ENCODE measurements at places on chromosomes 6 and 20.

GRCh38 chr6:106250953-106251352 is 74.6 kb downstream of the ATG5 start:
- no peak overlapping the region for H3K4me3 ChIP-seq
- peaks cover 4% of the 10 kb centered on the region for H3K36me3 ChIP-seq
- H3K27me3 ChIP-seq: no peaks in the 10 kb centered on the region
- DNase-seq: no peak
- H3K27ac ChIP-seq: peak overlapping the region; percentile 51
- peaks cover 4% of the 10 kb centered on the region for H3K4me1 ChIP-seq

- peaks cover 2% of the 10 kb centered on the region for H3K36me3 ChIP-seq
- H3K27me3 ChIP-seq: no peaks in the 10 kb centered on the region
- H3K27ac ChIP-seq: no peak overlapping the region
- H3K4me3 ChIP-seq: no peak overlapping the region
- no peak for DNase-seq
These were observed 14.1 kb downstream of the C6orf141 start for GRCh38 chr6:49564552-49564951.

DNA sequence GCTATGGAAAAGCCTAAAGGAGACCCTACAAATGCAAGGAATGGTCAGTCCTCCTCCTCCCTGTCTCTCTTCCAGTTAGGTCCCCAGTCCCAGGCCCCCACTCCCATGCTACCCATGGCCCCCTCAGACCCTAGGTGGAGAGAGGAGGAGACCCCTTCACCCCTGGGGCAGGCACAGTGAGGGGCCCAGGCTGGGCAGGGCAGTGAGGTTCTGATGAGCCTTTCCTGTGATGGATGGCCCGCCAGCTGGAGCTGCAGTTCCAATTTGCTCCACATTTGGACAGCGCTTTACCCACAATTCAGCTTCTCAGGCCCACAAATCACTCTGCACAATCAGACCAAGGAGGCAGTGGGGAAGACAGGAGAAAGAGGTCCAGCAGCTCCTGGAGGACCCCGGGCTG is 37.3 kb upstream of the MLN start:
- H3K4me1 ChIP-seq: peaks cover 14% of the 10 kb centered on the region
- DNase-seq: no peak
- no peaks in the 10 kb centered on the region for H3K36me3 ChIP-seq
- no peak overlapping the region for H3K27ac ChIP-seq

DNA sequence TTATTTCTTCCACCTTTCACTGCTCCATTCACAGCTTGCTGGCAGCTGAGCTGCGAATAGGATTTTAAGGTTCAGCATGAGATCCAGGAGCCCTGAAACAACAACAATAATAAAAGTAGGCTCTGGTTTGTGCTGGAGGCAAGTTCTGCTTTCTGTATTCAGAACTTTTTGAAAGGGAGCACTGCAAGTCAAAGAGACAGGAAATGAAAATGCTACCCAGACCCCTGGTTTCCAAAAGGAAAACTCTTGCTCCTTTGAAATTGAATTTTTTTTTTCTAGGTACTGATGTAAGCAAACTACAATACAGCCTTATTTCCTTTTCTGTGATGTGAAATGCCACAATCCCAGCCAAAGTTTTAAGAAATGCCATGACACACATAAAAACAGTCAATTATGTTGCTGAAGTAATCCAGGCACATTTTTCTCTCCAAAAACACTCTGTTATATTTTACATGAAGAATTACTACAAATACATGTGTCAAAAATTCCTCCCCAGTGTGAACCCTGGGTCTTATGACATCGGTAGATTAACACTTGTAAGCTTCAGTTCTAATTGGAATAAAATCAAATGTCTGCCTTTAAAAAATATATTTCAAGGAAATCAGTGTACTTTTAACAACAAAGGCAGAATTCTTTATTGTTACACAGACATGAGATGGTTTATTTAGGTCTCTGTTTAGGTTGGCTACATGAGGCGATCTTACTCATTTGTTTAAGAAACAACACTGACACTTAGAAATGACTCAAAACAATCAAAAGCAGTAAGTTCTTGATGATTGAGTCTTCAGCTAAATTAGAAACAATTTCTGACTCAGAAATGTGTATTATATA is 656.7 kb downstream of the EPHA7 start:
- H3K36me3 ChIP-seq: no peaks in the 10 kb centered on the region
- H3K4me1 ChIP-seq: no peaks in the 10 kb centered on the region
- DNase-seq: no peak
- H3K27ac ChIP-seq: no peak overlapping the region

DNA sequence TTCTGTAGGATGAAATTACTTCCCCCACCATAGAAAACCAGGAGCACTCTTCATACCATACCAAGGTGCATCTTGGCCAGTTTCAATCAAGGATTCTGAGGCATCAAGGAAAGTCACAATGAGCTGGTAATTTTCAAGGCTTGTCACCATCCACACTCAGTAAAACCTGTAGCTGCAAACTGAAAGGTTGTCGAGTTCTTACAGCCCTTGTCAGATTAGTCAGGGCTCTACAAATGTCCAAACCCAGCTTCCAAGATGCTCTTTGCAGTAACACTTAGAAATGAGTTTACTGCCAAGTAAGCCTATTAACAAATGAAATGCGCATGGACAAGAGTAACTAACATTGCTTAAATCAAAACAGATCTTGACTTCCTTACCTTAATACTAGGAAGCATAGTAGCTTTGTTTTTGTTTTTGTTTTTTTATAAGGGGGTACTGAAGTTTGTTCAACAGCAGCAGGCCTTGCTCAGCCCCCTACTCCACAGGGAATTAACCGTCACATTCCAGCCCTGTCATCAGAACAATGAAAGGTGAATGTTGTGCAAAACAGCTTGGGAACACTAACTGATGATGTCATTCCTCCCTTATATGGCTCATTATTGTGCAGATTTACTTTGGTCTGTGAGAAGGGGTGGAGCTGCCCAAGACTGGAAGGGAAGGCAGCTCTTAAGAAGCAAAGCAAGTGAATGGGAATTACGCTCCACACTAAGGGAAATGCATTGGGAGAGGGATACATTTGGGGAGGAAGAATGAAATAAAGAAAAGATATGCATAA is 49.9 kb upstream of the TMEM30A start:
- peaks cover 13% of the 10 kb centered on the region for H3K4me1 ChIP-seq
- H3K36me3 ChIP-seq: no peaks in the 10 kb centered on the region
- H3K4me3 ChIP-seq: no peak overlapping the region
- no peaks in the 10 kb centered on the region for H3K27me3 ChIP-seq

DNA sequence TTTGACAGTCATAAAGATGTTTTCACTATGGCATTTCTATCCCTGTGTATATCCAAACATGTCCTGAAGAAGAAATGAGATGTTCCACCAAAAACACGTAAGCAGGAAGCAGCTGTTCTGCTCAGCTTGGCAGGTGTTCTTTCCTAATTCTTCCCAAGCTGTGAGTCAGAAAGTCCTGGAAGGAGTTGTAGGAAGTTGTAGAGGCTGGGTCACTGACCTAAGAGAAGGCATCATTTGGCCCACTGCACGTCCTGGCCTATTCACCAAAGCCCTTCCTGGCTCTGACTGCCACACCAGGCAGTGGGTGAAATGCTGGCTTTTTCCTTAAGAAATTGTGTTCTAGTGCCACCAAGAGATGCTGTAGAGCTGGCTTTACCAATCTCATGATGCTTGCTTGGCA is 40.3 kb downstream of the STX11 start:
- H3K27ac ChIP-seq: no peak overlapping the region
- H3K4me3 ChIP-seq: no peak overlapping the region
- no peaks in the 10 kb centered on the region for H3K36me3 ChIP-seq
- DNase-seq: no peak

DNA sequence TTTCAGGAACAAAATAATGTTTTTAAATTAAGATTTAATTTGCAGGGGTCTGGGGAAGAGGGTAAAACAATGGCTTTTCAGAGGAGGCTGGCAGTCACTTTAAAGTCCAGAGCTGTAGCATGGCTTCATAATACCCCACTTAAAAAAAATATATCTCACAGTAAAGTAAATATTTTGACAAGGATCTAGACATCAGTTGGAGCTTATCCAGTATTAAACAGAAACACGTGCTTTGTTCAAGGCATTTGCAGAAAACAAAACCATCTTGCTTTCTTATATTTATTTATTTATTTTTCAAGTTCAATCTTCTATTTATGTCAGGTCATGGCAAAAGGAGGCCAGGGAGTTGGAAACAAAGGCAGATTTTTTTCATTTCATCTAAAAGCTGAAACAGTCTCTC is 53.3 kb upstream of the PRL start:
- no peak for DNase-seq
- H3K36me3 ChIP-seq: no peaks in the 10 kb centered on the region
- peaks cover 6% of the 10 kb centered on the region for H3K4me1 ChIP-seq
- no peak overlapping the region for H3K27ac ChIP-seq

DNA sequence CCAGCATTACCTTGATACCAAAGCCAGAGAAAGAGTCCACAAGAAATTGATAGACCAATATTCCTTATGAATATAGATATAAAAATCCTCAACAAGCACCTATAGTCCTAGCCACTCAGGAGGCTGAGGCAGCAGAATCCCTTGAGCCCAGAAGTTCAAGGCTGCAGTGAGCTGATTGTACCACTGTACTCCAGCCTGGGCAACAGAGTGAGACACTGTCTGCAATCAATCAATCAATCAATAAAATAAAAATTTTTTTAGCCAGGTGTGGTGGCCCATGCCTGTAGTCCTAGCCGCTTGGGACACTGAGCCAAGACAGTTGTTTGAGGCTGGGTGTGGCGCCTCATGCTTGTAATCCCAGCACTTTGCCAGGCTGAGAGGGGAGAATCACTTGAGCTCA is 18.9 kb upstream of the SMIM29 start:
- H3K27me3 ChIP-seq: no peaks in the 10 kb centered on the region
- no peak overlapping the region for H3K27ac ChIP-seq
- H3K36me3 ChIP-seq: peaks cover 5% of the 10 kb centered on the region
- no peak overlapping the region for H3K4me3 ChIP-seq

All from progenitor cell of endocrine pancreas (in vitro differentiated cells).